ENCODE measurements at places on chromosomes 2 and 18.
A peak's percentile ranks its signal among the peaks of the same experiment; 100 is the strongest.

GRCh38 chr2:128513961-128514283, 195.3 kb upstream of the HS6ST1 start:
- no peak for DNase-seq

- no peak for DNase-seq
Measured at GRCh38 chr18:58156516-58156915, 112.5 kb downstream of the NEDD4L start.

- DNase-seq: peak; percentile 10
Measured at GRCh38 chr2:9656270-9656766, 25.5 kb upstream of the YWHAQ start.

DNA sequence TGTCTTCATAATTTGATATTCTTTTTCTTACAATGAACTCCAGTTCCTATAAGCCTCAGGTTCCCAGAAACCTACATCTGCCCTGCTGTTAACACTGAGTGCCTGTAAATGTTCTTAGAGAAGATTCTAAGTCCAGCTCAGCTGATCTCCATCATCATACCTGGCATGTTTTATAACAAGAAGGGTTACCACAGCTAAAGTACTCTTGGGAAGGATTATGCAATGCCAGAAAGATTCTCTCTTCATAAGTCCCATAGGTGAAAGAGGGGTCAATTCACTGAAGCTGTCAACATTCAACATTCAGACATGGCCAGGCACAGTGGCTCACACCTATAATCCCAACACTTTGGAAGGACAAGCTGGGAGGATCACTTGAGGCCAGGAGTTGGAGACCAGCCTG, 31.3 kb upstream of the PTPN4 start:
- DNase-seq: no peak

DNA sequence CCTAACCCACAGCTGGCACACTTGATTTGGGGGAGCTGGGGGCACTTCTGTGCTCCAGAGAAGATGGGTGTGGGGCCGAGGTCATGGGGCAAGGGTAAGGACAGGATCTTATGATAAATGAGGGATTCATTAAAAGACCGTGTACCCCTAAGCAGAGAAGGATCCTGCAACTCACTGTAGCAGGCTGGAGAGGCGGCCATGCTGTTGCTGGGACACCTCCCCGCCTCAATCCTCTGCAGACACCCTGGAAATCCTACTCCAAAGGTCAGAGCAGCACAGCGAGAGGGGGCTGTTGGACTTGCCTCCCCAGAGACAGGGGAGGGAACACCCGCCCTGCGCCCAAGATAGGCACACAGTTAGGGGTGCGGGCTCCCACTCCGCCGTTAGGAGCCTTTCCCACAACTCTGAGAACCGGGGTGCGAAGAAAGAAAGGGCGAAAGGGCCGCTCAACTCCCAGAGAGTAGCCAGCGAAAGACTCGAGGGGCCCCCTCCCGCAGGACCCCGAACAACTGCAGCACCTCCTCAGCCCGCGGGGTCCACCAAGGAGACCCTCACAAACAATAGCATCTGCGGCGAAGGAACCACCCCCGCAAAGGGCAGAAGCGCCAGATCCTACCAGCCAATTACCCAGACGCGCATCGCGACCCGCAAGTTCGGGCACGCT, 1.4 kb downstream of the PARD6G start:
- DNase-seq: no peak

GRCh38 chr2:65638443-65638842, 206.0 kb upstream of the SPRED2 start:
- no peak for DNase-seq

- DNase-seq: no peak
Measured at GRCh38 chr2:97761192-97761591, 47.8 kb downstream of the ZAP70 start.

GRCh38 chr2:145323512-145323911, 803.6 kb upstream of the ZEB2 start:
- DNase-seq: no peak

DNA sequence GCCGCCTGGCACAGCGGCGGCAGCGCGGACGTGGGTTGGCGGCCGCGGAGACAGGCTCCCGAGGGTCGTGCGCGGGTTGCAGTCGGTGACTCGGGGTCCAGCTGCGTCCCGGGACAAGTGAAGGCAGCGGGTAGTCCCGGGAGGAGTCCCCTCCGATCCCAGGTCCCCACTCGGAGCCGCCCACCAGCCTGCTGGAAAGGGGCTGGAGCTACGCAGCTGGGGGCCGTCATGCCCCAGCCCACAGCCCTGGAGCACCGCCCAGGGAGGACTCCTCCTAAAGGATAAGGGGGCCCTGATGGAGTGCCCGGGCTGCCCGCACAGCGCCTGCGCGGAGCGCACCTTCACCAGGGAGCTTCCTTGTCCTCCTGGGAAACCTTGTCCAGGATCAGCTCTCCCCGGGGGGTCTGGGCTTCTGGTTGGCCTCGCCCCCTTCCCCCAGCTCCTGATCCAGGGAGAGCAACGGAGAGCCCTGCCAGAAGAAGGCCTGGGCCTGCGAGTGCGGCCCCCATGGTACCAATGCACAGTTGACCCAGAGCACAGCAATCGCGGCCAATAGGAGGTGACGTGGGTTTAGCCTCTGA, 25.9 kb upstream of the ALPP start:
- no peak for DNase-seq

GRCh38 chr2:227414846-227415245, 27.1 kb upstream of the SCYGR1 start:
- DNase-seq: no peak

GRCh38 chr2:6913415-6914157, 3.6 kb upstream of the RNF144A start:
- DNase-seq: peak; percentile 20

GRCh38 chr2:133927894-133928293, 326.0 kb upstream of the MGAT5 start:
- no peak for DNase-seq

- no peak for DNase-seq
Measured at GRCh38 chr18:26287644-26288043, 61.4 kb downstream of the TAF4B start.

- no peak for DNase-seq
Measured at GRCh38 chr18:58183226-58183625, 139.2 kb downstream of the NEDD4L start.

- no peak for DNase-seq
Measured at GRCh38 chr18:76928179-76928868, 106.0 kb downstream of the ZNF236 start.

GRCh38 chr2:157777427-157777826, 98.7 kb downstream of the ACVR1 start:
- peak; percentile 35 for DNase-seq

GRCh38 chr2:215171796-215172195, 33.4 kb upstream of the ABCA12 start:
- no peak for DNase-seq

GRCh38 chr18:35042389-35043071, 1.3 kb downstream of the MAPRE2 start:
- DNase-seq: no peak

- DNase-seq: no peak
Measured at GRCh38 chr2:212949786-212950185, 201.6 kb downstream of the IKZF2 start.

GRCh38 chr18:42363446-42364441, 408.7 kb downstream of the PIK3C3 start:
- no peak for DNase-seq

Data from stimulated activated CD4-positive, alpha-beta T cell treated with anti-CD3 and anti-CD28 coated beads, Interleukin-1b, Interleukin-23, amount 100 ng/mL, for 1 hour (primary cell).